ENCODE measurements at places on chromosomes 12 and 14. TPM values are rescaled to one million over a fixed set of nuclear protein-coding genes. Genes with fewer than 3 reads are reported as not detected.

Gene EAPP
- total RNA-seq: 43.0 TPM

Gene TMEM52B
- not detected for total RNA-seq

Gene MYRFL
- not detected for total RNA-seq

Gene AKAP6
- 14.3 TPM for total RNA-seq

Gene CD69
- not detected for total RNA-seq

Gene KCNC2
- total RNA-seq: not detected

Gene TAS2R30
- 0.13 TPM for total RNA-seq

Gene NID2
- 66.6 TPM for total RNA-seq

Gene NPC2
- 156 TPM for total RNA-seq

Gene WNT1
- total RNA-seq: not detected

Gene CCDC197
- total RNA-seq: not detected

Gene MSI1
- total RNA-seq: not detected

Gene TEDC1
- total RNA-seq: 8.7 TPM

GRCh38 chr12:121858662-121859572 is at the start of gene HPD:
TSS of gene HPD (minus strand) at chr12:121858859. CDS start at chr12:121858823, 36 bp downstream.
- peak; percentile 80 for DNase-seq

DNA sequence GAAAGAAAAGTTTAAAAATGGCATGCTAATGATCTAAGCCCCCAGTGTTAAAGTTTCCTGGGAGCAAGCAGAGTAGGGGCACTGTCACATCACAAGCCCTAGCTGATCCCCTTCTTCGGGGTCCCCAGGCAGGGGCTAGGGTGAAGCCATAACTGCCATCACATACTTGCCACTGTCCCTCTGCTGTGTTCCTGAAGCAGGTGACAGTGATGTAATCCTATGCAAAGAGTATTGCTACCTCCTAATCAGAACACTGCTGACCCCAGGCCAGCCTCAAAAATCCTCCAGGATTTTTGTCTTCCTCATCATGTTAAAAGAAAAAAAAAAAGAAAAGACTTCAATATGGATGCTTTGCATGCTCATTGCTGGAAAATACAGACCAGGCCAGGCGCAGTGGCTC is 1.2 kb upstream of the RFC5 start:
- DNase-seq: no peak

DNA sequence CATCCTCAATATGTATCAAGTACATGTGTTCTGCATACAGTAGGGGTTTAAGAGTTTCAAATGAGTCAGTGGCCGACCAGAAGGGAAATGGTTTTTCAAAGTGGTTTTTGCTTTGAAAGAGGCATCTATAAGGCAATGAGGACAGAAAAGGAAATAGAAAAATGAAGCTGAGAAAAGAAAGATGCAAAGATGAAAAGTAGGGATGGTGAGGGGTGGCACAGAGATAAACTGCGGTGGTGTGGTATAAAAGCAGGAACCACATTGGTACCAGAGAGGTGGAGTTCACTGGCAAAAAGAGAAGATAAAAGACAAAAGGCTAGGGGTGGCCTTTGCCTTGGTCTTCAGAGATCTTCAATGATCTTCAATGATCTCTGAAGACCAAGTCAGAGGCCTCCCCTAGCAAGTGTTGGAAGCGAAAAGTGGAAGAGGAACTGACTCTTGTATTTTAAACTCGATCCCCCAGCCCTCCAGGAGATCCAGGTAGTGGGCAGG is 144.0 kb upstream of the KRR1 start:
- no peak for DNase-seq

DNA sequence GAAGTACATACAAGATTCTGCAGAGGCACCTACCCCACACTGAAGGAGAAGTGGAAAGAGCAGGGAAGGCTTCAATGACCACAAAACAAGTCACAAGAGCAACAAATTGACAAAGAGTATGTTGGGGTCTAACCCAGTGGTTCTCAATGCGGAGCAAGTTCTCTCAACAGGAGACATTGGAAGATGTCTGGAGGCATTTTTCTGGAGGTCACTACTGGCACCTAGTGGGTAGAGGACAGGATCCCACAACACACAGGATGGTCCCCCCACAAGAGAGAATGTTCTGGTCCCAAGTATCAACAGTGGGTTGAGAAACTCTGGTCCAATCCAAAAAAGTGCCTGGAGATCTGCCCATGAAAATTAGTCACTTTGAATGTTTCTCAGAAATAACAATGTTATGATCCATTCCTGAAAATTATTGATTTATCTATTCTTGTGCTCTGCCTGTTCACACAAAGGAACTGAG is 3.4 kb downstream of the SSH1 start:
- DNase-seq: peak; percentile 91

DNA sequence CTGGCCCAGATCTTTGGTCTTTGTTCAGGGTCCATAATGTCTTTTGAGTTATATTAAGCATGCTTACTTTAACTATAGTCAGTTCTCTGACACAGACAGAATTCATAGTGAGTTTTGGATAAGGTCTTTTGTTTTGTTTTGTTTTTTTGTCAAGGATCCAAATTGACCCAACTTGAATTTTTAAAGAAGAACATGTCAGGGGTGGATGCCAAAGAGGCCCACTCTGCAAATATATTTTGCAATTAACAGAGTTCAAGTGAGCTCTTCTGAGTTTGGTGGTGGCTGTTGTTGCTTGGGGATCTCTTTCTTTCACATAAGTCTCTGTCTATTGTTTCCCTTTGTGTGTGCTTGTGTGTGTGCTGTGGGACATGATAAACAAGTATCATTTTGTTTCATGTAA is 34.4 kb upstream of the PMCH start:
- no peak for DNase-seq

GRCh38 chr12:113582521-113583218 is 111.0 kb upstream of the LHX5 start:
- no peak for DNase-seq

GRCh38 chr14:32258336-32258993 is 55.4 kb upstream of the RNU6-8 start:
- peak; percentile 29 for DNase-seq

DNA sequence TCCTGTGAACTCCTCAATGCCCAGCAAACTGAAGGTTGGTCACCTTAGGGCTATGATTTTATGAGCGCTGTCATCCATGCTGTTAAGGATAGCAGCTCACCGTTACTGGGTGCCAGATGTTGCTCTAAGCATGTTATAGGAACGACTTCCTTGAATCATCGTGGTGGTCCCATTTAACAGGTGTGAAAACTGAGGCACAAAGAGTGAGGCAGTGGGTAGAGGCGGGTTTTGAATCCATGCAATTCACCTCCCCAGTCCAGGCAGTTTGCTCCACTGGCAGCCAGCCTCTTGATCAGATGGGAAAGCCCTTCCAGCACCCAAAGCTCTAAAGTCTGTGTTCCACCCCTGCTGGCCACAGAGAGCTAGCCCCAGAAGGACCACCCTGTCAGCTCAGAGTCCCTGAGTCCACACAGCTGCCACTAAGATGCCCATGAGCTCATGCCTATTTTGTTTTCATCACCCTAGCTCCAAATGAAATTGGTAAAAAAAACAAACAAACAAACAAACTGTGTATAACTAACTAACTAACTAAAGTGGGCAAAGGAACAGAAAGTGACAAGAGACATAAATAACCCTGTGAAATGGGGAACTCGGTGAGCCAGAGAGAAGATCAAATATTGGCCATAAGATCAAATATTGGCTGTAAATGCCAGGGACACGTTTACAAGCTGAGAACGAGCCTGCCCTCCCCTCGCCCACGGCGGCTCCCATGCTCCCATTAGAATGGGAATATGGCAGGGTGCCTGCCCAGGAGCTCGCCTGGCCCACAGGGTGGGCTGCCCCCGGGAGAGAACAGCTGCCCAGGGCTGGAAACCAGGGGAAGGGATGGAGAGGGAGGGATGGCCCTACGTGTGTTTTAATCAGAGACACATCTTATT is 72.3 kb upstream of the RFLNA start:
- no peak for DNase-seq

DNA sequence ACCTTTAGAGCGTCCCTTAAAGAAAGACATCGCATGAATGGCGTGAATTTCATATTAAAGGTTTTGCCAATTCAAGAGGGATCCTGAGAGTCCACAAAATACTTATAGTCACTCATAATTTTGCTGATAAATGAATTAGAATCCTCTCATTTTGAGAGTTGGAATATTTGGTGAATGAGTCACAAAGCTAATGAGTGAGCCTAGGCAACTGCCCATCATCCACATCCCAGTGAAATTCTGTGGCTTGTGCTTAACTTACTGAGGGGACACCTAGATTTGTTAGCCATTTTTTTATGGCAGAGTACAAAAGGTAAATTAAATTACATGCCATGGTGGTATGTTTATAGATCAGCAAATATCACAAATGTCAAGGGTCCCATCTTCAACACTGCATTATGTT is 12.7 kb upstream of the NOXRED1 start:
- DNase-seq: peak; percentile 3

DNA sequence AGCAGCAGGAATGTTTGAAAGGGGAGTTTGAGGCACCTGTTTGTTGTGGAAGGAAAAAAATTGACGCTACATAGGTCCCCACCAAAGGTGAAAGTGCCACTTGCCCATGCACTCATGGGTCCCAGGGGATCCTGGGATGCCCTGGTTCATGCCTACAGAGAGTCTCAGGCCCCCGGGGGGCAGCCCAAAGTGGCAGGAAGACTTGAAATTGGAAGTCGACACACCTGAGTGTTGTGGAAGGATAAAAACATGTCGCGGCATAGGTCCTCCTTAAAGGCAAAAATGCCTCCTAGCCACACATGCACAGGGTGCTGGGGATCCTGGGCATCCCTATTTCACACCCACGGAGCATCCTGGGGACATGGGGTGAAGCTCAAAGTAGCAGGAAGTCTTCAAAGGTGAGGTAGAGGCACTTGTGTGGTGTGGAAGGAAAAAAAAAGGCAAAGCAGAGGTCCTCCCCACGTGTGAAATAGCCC is 576.1 kb downstream of the ALG10 start:
- no peak for DNase-seq

GRCh38 chr14:36900846-36901245 is 239.2 kb downstream of the PAX9 start:
- DNase-seq: no peak

GRCh38 chr12:119994892-119995658 is 6.0 kb downstream of the BICDL1 start:
- no peak for DNase-seq

DNA sequence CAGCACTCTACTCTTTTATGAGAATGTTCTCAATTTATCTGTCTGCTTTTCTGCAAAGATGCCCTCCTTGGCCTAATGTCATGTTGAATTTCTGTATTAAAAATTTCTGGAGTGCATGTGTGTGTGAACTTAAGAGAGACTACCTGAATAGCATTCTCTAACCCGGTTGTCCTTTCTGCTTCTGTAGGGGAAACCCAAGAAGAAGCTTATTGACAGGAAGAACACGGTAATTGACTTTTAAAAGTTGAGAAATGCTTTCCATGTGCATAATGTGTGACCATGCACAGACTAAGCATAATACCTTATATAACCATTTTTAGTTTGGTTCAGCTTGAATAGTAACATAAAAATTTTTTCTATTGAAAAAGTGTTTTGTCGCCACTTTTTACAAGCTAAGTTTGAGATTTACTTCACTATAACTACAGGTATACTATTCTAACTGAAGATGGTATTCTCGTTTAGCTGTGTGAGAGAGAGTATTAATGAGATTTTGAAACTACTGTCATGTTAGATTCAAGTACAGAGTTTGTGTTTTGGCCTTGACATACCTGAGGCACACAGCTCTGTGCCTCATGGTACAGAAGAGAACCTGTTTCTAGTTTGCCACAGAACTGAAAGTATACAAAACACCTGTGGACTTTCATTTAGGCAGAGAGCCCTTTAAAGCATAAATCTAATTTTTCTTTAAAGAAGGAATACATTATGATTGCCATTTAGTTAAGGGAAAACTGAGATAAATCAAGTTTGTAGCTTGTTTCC is 96.8 kb downstream of the TTLL5 start:
- no peak for DNase-seq

- peak; percentile 2 for DNase-seq
Measured at GRCh38 chr12:81722004-81722403, 37.1 kb downstream of the PPFIA2 start.

GRCh38 chr12:88746386-88746785 is 166.1 kb upstream of the KITLG start:
- peak; percentile 7 for DNase-seq

DNA sequence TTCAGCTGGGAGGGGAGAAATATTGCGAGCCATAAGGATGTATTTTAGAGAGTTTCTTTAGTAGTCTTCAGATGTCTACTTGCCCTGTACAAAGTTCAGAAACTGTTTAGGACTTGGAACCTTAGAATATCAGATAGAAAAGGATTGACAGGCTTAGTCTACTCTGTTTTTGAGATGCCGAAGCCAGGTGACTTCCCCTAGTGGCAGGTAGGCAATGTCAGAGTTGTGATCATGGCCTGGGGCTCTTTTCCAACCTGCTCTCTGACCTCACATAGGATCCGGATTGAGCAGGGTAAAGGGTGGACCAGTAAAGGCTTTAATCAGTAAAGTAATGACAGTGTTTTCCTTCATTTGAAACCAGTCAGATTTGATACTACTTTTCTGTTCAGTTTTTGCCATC is 59.6 kb downstream of the PRKCH start:
- no peak for DNase-seq

- DNase-seq: peak; percentile 50
Measured at GRCh38 chr12:78403681-78404080, 460.9 kb upstream of the SYT1 start.

GRCh38 chr14:20714593-20715250 is 26.2 kb downstream of the ANG start:
- DNase-seq: peak; percentile 59

DNA sequence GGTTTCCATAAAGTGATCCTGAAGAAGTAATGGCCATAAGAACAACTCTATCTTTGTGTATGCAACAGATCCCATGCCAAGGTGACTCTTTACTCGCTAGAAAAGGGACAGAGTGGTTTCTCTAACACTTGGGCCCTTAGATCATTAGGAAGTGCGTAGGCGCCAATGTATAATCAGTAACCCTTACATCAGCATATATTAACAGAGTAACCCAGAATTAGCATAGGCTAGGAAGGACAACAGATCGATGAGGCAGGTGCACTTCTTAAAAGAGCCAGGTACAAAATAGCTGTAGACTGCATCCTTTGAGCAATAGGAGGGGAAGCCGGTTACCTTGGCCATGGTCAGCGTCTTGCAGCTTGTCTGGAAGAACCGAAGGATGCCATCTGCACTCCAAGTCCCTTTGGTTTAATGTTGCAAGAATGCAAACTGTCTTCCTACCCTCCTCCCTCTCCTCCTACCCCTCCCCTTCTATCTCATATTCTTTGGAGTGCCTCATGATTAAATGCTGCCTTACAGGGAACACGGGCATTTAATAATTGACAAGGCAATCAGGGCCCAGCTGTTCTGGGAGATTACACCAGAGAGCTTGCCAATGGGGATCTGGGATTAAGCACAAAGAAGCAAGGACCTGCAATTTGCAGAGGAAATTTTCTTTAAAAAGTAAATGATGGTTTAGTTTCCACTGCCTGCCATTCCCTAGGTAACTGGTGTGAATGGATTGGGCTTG is 8.0 kb downstream of the GSG1 start:
- DNase-seq: no peak

All from GM23248 (cell line).